ENCODE measurements at places on chromosomes 7 and 10.

DNA sequence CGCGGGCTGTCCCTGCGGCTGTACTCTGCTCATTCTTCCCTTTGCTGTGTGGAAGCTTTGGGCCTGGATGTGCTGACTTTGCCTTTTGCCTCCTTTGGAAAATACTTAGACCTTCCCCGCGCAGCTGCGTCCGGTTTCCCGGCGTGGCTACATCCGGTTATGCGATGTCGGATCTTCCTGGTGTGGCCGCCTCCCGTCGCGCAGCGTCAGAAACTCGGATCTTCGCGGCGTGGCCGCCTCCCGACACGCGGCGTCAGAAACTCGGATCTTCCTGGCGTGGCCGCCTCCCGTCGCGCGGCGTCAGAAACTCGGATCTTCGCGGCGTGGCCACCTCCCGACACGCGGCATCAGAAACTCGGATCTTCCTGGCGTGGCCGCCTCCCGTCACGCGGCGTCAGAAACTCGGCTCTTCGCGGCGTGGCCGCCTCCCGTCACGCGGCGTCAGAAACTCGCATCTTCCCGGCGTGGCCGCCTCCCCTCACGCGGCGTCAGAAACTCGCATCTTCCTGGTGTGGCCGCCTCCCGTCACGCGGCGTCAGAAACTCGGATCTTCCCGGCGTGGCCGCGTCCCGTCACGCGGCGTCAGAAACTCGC is 50.2 kb upstream of the SUN1 start:
- DNase-seq = no peak

- no peak for DNase-seq
These were observed 51.9 kb downstream of the IKZF1 start for GRCh38 chr7:50356212-50356944.

DNA sequence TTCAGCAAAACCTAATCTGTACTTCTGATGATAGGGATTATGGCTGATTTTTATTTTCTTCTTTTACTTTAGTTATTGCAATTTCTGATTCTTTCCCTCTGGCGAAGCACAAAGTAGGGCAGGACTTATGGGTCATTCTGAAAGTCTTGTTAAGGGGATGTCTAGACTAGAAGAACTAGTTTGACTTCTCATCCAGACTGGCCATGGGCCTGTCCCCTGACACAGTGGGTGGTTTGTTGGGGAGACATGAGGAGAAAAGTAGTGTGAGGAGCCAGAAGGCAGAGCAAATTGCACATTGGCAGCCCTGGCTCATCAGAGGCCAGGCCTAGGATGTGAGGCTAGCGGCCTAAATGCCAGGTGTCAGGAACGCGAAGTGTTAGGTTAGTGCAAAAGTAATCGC is 152.8 kb downstream of the RTKN2 start:
- DNase-seq = peak; percentile 6

DNA sequence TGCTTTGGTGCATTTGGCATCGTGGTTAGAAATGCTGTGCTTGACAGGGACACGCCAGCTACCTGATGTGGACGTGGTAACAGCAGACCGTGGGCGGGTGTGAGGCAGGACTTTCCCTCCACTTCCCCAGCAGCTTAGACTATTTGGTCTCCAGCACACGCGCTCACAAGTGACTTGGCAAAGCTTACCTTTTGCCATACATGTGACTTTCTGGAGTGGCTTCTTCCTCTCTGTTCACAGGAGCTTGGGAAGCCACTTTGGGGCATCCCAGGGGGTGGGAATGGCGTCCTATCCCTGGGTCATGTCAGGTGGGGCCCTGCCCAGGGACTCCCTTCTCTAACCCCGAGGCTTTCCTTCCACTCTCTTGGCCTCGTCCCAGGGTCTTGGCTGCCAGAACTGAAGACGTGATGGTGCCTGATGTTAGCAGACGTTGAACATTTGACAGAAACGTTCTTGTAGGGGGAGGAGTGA is 228.7 kb upstream of the KLF6 start:
- no peak for DNase-seq

DNA sequence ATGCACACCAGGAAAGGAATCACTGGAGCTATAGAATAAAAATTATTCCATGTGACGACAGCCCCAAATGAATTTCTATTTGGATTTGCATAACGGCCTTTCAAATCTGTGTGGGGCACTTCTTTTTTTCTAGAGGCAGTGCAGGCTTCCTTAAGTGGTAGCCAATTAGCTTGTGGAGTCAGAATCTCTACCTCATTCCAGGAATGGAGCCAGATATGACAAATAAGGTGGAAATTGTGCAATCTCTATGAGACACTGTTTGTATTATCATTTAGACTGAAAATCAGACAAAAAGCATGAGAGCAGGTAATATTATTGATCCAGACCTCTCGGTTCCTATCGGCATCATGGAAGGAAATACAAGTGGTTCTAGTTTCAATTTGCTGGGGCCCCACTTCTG is 78.7 kb downstream of the BEND7 start:
- no peak for DNase-seq

DNA sequence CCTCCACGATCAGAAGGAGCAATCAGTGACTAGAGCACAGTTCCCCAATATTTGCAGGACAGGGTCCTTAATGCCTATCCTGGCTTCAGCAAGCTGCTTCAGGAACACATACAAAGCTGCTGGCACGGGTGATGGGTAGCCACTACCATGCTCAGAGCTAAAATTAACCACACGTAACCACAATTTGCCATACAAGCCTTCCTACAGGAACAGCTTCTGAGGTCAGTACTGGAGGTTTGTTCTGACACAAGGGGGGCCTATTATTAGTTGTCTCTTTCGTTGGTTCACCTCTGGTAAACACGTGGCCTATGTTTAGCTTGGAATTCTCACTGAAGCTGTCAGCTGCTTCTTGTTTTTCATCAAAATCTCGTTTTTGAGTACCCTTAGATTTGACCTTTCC is 41.1 kb downstream of the ZNF248 start:
- no peak for DNase-seq

DNA sequence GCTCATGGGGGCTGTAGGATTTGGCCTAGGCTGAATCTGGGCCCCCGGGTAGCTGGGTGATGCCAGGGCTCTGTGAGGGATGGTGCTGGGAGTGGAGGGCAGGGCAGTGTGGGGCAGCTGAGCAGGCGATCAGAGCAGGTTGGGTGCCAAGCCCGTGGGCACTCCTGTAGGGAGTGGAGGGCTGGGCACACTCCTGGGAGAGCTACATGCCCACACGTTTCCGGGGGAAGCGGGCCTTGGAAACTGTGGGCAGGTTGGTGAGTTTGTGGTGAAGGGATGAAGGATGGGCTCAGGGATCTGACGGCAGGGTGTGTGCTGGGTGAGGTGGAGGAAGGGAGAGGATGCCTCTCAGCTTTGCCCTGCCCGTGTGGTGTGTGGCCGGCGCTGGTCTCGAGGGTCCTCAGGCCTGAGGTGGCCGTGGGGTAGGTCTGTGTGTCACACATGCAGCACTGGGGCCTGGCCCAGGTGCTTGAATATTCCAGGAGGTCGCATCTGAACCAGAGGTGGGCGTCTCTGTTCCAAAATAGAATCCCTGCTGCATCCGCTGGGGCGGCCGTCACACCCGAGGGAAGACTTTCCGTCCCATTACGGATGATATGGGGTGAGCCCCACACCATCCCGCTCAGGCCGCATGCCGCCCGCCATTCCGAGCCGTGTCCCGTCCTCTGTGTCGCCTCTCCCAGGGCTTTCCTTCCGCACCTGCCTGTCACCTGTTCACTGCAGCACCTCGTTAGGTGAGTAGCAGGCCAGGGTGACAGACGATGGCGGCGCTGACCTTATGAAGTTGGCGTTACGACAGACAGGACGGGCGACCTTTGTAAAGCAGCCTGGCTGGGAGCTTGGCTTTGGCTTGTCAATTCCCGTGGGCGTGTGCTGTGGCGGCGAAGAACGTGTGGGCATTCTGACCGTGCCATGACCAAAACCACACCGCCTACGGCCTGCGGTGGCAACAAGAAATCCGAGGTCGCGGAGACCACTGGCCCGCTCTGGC is 143.6 kb downstream of the ACTR3B start:
- no peak for DNase-seq

Data from ELF-1 (cell line).